ENCODE measurements at places on chromosomes 11 and 22.

GRCh38 chr11:125954123-125954944, 8.5 kb downstream of the VSIG10L2 start:
- DNase-seq, result no peak

- DNase-seq, result no peak
Observed at GRCh38 chr11:2205981-2206690, 34.5 kb upstream of the TH start.

DNA sequence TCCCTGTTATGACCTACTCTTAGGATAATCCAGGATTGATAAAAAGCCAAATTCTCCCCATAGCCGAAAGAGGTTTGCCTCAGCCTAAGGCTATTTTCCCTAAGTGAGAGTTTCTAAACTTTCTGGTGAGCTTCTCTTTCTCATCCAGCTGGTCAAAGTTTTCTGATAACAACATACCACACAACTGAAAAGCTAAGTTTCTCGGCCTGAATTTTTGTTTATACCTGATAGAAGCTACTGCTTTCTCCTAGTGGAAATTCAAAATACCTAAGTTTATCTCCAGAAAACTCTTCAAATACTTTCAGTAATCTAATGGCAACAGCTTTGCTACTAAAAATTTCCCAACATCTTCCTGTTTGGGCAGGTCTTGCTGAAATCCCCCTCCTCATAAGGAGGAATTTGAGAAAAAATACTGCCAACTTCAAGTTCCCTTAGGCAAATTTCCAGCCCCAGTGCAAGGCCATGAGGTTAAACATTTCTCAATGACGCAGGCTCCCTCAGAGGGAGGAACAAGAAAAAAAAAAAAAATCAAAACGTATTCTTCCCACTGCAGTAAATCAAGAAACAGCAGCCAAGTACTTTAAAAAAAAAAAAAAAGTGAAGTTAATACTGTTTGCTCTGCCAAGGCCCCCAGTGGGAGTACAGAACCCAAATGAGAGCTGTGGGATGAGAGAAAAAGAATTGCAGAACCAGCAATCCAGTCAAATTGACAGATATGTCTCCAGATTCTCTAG, 127.0 kb downstream of the MRTFA start:
- DNase-seq, result peak; percentile 18

DNA sequence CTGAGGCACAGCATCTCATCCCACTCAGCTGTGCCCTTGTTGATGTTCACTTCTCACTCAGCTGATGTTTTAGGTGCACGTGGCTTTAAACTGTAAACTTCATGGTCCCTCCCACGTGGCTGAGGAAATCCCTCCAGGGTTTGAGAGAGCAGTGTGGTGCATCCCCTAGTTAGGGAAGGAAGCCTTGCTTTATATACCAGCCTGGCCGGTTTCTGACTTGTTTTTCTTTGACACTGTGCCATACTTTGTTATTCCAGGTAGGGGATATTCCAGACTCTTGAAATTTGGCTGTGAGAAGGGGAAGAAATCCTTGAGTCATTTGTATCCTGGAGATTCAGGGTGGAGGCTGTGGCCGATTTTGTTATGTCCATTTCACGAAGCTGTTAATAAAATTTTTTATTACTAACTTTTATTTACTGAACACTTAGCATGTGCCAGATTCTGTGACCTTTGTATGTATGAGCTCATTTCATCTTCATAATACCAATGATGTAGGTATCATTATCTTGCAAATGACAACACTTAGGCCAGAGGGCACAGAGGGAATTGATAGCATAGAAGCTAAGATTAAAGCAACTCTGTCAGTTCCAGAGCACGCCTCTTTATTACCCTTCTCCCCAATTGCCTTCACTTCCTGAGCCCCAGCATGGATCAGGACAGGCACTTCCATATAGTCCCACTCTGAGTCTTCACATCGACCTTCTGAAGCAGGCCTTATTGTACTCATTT, 116.6 kb downstream of the NAV2 start:
- no peak for DNase-seq

- no peak for DNase-seq
Observed at GRCh38 chr22:26674211-26675190, 17.1 kb downstream of the MIAT start.

GRCh38 chr11:23099256-23099655, 239.0 kb upstream of the CCDC179 start:
- DNase-seq, result no peak

GRCh38 chr22:46564084-46564714, 26.8 kb upstream of the CELSR1 start:
- no peak for DNase-seq
